ENCODE measurements at places on chromosomes 6 and 20.

GRCh38 chr6:105591053-105591452 is 188.2 kb upstream of the PREP start:
- no peak for DNase-seq

DNA sequence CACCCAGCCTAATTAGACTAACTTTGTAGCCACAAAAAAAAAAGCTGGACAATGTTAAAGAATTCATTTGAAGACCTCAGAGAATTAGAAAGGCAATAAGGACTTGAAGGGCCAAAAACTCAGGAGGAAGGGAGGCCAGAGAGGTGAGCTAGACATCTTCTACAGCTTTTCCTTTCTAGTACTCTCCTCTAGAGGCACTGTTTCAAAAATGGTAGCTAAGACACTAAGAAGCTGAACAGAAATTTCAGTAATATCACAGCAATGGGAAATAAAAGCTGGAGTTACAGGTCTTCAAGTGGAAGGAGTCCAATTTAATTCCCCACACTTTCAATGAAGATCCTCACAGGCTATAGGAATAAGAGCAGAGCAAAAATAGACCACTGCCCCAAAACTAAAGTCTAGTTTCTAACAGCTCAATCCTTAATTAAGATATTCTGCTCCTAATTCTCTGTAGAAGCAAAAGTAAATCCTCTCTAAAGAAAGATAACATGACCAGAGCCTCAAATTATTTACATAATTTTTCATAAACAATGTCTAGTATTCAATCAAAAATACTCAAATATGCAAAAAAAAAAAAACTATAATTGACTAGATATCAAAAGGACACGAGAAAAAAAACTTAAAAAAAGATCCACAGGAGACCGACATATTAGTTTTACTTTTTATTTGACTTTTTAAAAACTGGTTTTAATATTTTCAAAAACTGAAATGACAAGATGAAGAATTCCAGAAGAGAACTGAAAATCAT is 63.7 kb downstream of the RNGTT start:
- no peak for DNase-seq

DNA sequence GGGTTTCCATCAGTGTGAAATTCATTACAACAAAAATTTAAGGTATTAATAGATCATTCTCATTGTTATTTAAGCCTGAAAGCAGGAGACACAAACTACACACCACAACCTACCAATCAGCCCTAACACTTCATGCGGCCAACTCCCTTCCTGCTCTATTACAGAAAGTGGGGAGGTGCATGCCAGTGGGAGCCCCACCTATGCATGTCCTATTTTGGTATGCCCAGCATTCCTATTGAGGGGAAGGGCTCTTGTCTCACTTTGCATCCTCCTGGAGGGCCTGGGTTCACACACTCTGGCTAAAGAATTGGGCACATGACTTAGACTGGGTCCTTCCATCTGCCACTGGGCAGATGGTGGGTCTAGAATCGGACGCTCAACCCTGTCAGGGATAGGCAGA is 450.0 kb downstream of the PTPRT start:
- no peak for DNase-seq

DNA sequence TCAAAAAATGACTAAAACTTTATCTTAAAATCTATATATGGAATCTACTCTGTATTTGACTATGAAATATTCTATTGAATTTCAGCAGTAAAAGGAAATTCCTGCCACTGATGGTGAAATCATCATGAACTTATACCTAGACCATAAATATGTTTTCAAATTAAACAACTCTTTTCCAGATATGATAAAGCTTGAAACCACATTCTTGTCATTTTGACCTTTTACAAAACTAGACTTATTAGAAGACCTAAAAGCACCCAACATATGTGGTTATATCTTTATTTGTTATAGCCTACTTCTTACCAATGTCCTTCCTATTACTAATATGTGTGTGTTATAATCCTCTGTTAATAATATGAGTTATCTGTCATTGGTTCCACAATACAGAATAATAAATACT is 35.3 kb downstream of the FRK start:
- DNase-seq: no peak

DNA sequence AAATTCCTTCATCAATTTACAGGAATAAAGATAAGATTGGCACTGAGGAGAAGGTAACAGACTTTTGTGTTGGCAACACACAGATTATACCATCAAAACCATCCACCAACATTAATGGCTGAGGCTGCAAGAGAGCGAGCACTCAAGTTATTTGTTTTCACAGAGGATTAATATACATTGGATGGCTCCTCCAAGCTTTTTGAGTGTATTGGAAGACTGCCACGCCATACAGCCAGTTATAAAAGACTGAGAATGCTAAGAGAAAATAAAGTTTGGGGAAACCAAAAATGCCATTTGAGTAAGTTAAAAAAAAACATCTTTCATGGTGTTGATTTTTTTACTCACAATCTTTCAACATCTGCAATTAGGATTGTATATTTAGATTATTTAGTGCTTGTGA is 973.8 kb upstream of the SLC35B3 start:
- no peak for DNase-seq

All from activated CD4-positive, alpha-beta T cell treated with anti-CD3 and anti-CD28 coated beads, Interleukin-2, amount 50 U/mL, for 24 hours (primary cell).